ENCODE measurements at places on chromosomes 4 and X.

DNA sequence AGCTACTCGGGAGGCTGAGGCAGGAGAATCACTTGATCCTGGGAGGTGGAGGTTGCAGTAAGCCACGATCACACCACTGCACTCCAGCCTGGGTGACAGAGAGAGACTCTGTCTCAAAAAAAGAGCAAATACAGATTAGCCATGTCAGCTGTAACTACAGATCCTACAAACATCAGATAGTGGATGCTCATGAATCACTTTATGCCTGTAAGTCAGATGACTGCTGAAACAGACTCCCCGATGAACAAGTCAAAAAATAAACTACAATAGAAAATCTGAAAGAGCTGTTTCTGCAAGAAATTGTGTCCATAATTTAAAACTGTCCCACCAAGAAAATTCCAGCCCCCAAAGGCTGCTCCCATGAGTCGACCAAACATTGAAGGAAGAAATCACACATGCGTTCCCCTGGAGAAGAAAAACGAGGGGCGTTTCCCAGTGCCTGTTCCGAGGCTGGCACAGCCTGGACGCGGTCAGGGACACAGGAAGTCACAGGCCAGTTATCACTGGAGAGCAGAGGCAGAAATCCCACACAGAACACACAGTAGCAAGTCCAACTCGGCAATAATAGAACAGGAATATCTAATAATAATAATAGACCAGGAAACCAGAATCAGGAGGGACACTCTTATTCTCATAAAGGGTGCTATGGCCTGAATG lies 30.0 kb upstream of the GTPBP6 start:
- no peak for DNase-seq

GRCh38 chrX:1481636-1482529 lies 29.2 kb upstream of the ASMTL start:
- DNase-seq, result peak; percentile 38

DNA sequence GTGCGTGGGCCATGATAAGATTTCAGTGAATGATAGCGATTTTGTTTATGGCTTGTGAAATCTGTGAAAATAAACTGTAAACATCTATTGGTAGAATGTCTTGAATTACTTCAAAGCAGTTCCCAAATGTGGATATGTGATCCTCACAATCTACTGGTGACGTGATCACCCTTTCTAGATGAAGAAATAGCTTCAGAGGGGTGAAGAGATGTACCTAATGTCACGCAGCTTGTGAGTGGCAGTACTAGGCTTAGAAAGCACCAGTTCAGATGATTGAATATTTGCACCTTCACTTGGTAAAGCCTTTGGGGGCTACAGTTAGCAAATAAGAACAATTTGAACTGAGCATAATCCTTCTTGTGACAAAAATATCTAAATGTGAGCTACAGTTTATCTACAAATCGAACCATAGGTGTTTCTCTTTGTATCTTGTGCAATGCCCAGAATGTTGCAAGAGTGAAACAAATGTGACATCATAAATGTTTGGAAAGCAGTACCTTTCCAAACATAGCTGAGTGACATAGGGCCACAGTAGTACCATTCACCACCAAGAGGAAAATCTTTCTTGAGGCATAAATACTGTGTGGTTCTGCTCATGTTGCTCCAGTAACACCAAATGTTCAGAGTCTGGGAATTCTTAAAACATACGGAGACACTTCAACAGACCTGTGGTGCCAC lies 14.2 kb downstream of the PAK3 start:
- DNase-seq, result no peak

- DNase-seq, result no peak
These were observed 10.7 kb downstream of the SEC24B start for GRCh38 chr4:109444182-109444844.

DNA sequence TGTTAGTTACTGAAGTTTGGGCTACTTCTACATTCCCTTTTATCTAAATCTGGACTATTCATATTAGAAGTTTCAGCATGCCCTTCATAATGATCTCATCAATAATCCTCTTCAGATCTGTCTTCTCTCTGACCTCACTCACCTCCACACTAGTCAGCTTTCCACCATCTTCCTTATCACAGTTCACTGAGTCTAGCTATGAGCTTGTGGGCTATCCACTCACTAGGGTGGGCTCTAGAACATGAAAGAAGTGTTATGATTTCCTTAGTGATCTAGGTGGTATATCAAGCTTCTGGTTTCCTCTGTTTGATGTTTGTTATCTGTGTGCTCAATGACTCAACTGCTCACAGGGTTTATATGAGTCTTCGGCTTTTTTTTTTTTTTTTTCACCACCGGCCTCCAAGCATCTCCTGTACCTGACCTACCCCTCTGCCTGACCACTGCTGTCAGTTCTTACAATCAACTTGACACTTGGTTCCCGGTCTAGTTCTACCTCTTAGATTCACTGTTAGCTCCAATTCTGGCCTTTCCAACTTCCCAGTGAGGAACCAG lies 103.1 kb downstream of the PAPSS1 start:
- DNase-seq, result no peak

DNA sequence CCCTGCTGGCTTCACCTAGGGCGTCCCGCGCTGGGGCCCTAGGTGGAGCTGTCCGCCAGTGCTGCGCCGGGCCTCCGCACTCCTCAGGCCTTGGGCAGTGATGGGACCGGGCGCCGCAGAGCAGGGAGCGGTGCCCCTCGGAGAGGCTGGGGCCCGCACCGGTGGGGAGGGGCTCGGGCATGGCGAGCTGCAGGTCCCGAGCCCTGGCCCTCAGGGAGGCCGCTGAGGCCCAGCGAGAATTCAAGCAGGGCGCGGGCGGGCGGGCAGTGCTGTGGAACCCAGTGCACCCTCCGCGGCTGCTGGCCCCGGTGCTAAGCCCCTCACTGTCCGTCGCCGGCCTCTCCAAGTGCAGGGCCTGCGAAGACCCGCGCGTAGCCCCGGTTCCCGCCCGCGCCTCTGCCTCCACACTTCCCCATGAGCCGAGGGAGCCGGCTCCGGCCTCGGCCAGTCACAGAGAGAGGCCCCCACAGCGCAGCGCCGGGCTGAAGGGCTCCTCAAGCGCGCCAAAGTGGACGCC lies 565.1 kb upstream of the NDST4 start:
- DNase-seq, result no peak

DNA sequence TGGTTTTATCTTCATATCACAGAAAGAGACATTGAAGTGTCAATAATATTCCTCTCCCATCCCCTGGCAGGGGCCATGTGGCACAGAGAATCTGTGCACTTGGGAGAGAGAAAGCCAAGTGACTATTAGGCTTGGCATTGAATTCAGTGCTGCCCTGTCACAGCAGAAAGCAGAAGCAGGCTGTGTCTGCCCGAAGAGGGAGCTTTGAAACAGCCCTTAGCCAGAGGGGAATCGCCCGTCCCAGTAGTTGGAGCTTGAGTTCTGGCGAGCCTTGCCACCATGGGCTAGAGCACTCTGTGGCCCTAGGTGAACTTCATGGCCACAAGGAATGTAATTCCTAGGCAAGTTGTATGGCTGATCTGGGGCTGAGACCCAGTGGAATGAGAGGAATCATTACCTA lies 282.5 kb upstream of the PCDH10 start:
- DNase-seq, result no peak

DNA sequence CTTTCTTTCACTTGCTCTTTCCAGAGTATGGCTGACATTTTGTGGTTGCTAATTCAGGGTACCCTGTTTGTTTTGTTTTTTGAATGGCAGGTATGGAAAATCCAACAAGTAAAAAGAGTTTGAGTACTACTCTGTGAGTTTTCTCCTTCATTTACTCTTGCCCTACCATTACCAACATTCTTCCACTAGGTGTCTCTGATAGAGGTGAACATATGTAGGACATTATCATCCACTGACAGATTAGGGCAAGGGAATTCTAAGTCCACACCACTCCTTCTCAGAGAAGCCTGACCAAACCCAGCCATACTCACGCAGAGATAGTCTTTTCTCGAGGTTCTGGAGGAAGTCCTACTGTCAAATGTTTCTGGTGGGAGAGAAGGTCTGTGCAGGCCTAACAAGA lies 36.7 kb upstream of the HDAC8 start:
- no peak for DNase-seq

- no peak for DNase-seq
These were observed 11.8 kb upstream of the LCORL start for GRCh38 chr4:18033111-18034085.

GRCh38 chr4:6188687-6189305 lies 11.6 kb downstream of the JAKMIP1 start:
- DNase-seq, result no peak

DNA sequence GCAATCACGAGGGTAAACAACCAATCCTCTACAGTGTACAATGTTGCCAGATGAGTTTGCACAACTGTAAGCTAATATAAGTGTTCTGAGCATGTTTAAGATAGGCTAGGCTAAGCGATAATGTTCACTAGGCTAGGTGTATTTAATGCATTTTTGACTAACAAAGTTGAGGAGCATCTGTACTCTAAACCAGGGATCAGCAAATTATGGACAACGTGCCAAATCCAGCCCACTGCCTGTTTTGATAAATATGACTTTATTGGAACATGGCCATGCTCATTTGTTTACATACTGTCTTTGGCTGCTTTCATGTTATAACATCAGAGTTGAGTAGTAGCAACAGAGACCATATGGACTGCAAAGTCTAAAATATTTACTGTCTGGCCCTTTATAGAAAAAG lies 46.3 kb upstream of the ARHGEF6 start:
- DNase-seq, result no peak

- no peak for DNase-seq
These were observed 10.3 kb upstream of the ODAPH start for GRCh38 chr4:75545526-75545925.

DNA sequence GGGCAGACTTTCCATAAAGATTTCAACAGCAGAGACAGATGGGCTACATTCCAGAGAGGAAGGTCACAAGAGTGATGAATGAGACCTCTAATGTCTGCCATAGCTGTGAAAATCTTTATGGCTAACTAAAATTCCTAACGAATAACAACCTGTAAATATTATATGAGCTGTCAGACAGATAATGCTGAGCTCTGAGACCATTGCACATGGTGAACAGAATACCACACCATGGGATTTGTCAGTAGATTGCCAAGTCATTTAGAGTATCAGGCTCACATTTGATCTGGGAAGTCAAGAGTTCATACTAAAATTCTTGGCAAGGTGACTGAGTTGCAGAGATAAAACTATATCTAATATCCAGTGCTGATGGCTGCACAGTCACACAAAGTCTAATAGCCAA lies 259.2 kb upstream of the FTHL17 start:
- DNase-seq, result no peak

- DNase-seq, result no peak
These were observed 4.8 kb downstream of the LRP2BP start for GRCh38 chr4:185390941-185391340.

Measured in H54 (cell line).